HS-27A (cell line): ENCODE measurements at places on chromosomes 3 and 15.

DNA sequence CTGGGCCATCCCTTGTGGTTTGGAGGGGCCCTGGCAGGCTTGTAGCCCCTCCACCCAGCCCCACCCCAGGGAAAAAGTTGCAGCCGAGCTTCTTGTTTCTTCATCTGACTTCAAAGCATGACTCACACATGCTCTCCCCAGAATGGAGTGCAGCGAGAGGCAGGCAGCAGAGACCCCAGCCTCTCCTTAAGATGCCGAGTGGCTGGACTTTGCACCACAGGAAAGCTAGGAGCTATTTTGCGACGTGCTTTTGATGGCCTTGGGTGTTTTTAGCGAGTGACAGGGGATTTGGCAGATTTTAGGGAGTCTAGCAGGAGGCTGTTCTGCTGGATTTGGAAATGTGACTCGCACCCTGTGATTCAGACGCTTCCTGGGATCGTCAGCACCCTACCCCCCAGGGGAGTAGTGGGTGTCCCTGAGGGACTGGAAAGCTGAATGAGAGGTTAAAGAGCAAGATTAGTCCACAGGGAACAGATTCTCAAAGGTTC lies 14.2 kb downstream of the BAHD1 start:
- no peak for DNase-seq

- no peak for DNase-seq
These were observed 62.6 kb upstream of the PRR20G start for GRCh38 chr3:127350172-127351050.

DNA sequence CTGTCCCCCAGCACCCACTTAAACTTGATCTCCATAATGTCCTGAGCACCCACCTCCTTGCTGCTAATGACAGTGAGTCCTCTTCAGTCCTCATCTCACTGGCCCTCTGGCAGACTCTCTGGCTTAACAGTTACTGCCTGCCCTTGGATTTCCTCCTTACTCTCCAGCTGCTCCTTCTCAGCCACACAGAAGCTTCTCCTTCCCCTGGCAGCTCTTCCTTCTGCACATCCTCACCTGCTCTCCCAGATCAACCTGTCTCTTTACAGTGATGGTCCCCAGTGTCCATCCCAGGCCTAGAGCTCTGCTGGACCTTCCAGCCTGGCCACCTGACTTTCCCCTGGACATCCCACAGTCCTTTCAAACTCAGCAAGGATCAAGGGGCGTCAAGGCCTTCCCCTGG lies 47.4 kb upstream of the SMAD3 start:
- no peak for DNase-seq

- DNase-seq = no peak
These were observed 123.6 kb upstream of the GALNT15 start for GRCh38 chr3:16050641-16051467.

DNA sequence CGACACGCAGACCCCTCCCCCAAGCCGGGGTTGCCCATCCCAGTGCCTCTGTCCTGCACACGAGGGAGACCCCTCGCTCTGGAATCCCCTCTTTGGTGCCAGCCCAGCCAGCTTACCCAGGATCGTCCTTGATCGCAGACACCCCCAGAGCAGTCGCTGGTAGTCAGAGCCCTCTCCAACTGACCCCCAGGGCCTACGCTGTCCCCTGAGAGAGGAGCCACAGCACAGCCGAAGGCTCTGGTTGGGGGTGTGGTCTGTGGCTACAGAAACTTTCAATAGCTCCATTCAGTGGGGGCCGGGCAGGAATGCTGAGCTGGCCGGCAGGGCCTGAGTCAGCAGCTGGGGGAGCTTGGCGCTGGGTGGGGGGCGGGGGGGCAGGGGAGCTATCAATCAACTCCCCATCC lies at the start of gene LCTL:
Gene LCTL, minus strand, starts transcription at position 258 of the 404 bp plus-strand sequence. CDS start 633 bp downstream, outside the sequence.
- no peak for DNase-seq

- DNase-seq = no peak
These were observed 43.1 kb downstream of the LRCH3 start for GRCh38 chr3:197833930-197834715.
